ENCODE measurements at places on chromosomes 4 and X.

DNA sequence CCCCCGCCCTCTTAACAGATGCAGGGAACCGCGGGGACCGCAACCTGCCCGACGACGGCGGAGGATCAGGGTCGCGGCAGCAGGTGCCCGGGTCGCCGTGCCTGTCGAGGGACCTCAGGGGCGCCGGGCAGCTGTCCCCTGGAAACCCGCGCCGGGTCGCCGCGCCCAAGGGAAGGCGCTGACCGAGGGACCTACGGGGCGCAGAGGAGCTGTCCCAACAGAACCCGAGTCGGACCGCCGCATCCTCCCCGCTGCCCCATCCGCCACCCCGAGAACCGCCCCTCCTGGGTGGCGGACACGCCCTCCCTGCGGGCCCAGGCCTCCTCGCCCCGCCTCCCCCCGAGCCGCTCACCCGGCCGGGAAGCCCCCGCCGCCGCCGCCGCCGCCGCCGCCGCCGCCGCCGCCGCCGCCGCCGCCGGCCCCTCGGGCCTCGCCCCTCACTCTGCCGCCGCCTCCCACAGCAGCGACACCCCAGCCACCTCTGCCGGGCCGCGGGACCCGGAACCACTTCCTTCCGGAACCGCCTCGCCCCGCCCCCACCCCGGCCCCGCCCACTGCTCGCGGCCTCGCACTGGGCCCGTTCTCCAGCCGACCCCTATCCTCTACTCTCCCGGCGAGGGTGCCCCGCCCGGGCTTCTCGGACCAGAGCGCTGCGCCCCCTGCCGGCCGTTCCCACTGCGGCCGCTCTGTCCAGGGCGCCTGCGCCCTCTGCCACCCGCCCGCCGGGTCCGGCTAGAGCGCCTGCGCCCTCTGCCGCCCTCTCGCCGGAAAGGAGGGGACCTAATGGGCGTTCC, at the start of gene BCLAF3:
Gene BCLAF3 (minus strand): TSS at position 506 of the 794 bp plus-strand sequence. CDS start 20,797 bp downstream, outside the sequence.
- DNase-seq = peak; percentile 76

DNA sequence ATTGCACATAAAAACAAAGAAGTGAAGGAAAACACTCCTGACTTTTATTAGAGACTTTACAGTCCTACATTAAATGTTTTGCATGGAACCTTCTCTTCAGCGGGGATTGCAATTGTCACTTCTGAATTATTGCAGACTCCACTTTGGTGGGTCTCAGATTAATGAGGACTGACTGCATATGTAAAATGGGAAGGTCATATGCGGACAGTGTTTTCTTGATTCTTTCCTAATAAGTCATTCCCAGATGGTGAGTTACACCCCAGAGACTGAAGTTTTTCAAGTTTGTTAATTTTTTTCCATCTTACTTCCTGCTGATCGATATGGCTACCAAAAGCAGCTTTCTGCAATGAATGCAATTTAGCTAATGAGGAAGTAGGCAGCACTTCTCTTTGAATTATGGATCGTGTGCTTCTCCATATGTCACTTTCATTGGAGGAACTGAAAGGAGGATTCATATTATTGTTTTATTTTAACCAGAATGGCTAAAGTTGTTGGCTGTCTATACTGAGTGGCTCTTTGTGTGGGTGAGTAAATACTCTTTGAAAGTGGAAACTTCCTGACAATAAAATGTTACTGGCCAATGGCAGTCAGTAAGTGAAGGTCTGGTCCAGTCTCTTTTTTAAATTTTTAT, 119.3 kb upstream of the CLNK start:
- DNase-seq = no peak

- DNase-seq = no peak
Measured at GRCh38 chrX:119602701-119603255, 3.4 kb downstream of the NKRF start.

DNA sequence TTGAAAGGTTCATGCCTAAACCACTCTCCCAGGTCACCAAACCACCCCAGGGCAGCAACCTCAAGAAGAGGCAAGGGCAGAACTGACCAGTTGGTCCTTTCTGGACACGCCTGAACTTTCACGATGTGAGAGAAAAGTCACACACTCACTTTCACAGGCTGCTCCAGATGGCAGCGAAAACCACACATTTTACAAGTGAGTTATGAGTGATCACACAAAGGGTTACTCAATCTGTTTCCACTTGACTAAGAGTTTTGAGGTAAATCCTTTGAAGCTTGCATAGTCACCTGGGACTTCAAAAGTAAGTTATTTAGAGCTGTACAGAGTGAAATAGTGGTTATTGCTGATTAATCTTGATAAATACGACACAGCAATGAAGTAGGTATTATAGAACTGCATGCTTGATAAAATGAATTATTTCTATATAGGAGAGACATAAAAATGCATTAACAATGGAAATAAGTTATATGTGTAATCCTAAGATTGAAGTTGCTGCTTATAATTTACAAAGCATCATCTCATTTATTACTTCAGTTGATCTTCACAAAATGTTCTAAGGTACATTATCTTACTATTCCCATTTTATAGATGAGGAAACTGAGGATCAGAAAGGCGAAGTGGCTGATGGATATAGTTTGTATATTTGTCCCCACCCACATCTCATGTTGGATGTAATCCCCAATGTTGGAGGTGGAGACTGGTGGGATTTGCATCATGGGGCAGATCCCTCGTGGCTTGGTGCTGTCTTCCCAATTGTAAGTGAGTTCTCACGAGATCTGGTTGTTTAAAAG, 103.0 kb upstream of the KLF3 start:
- DNase-seq = no peak

DNA sequence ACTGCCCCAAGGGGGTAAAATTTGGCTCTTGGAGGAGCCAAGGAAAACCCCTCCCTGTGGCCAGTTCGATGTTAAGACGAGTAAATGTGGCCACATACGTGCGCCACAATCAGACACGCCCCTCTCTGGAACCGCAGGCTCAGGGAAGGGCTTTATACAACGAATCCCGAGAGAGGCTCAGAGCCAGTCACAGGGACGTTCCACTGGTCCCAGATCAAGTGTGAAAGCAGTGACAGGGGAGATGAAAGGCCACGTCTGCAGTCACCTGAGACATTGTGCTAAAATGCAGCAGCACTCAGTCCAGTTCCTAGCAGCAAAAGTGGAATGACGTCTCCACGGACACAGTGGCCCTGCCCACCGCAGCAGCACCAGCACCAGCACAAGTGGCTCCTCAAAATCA, 68.0 kb downstream of the ACOX3 start:
- no peak for DNase-seq

GRCh38 chr4:165378745-165379677, at the start of gene CPE:
CPE (plus strand) TSS chr4:165379008; CDS start chr4:165379222, 214 bp downstream.
- no peak for DNase-seq

DNA sequence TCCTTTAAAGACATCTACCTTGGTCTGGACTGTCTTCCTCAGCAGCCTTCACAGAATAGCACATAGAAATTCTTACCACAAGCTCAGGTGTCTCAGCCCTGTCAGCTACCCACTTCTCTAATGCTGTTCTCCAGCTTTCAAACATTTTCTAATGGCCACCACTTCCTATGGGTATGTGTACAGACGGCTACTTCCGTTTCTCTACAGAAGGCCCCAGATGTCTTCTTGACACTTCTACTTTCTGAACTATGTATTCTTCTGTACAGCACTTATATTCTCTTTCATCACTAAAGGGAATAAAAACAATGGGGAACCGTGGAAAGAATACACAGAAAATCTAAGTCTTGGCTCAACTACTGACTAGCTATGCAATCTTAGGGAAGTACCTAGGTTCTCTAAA, 13.3 kb downstream of the OPHN1 start:
- DNase-seq = no peak

- DNase-seq = no peak
Measured at GRCh38 chrX:434946-435345, 48.2 kb upstream of the PPP2R3B start.

- DNase-seq = no peak
Measured at GRCh38 chr4:110623718-110624397, 981 bp upstream of the PITX2 start.

- no peak for DNase-seq
Measured at GRCh38 chrX:19293606-19294325, 50.0 kb upstream of the PDHA1 start.

GRCh38 chrX:97714072-97714471, 830.4 kb downstream of the RPA4 start:
- DNase-seq = no peak

- DNase-seq = no peak
Measured at GRCh38 chr4:8115916-8116315, 42.7 kb downstream of the ABLIM2 start.

DNA sequence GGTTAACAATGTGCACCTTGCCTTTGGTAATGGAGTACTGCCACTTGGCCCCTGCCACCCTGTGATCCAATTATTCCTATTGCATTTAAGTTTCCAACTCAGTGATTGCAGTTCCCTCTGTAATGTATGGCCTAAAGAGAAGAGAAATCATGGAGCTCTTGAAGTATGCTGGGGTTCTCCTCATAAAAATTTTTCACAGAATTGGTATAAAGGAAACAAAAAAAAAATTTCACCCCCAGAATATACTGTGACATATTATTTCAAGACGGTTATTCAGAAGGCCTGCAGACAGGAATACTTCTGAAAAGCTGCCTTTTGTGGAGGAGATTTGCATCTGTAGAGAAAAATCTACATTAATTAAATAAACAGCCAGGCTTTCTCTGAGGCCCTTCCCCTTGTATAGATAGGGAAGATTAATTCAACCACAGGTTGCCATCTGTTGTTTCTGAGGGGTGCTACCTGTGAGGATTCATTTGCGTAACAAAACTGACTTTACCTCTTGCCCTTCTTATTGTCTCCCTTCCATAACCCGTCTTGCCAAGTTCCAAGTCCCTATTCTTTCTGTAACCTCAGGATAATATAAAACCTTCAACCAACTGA, 94.8 kb upstream of the LANCL3 start:
- DNase-seq = no peak

DNA sequence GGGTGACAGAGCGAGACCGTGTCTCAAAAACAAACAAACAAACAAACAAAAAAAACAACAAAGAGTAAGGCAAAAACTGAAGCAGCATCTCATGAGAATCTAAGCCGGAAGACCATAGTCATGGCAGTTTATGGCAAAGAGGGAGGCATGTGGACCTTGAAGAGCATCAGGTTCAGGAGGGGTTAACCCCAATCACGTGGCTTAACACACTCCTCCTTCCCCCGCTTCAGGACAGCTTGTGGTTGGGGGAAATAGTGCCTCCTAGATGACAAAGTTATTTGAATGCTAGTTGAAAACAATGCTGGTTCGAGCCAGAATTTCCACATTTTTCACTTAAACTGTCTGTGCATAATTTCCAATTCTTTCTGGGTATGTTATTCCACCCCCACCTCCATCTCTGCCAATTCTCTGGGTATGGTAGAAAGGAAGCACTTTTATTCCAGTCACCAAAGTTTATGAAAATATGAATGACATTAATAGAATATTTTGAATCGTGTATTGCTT, 11.7 kb upstream of the MAP7D3 start:
- DNase-seq = no peak

DNA sequence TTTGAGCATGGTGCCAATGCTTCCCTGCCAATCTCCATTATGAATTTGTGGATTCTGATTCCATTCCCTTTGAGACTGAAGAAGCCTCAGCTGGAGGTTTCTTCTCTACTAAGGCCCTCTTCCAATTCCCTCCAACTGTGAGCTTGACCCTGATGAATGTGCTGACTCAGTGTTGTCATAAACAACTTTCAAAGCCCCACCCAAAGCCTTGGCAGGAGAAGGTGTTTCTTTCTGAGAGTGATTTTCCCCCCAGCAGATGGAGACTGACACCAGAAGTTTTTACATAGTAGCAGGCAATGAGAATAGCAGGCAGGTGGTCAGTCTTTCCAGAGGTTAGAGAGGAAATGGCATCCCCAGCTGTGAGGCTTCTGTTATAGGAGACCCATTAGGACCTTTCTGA, 53.1 kb downstream of the OCRL start:
- DNase-seq = no peak

GRCh38 chrX:19303256-19303880, 40.4 kb upstream of the PDHA1 start:
- DNase-seq = no peak

DNA sequence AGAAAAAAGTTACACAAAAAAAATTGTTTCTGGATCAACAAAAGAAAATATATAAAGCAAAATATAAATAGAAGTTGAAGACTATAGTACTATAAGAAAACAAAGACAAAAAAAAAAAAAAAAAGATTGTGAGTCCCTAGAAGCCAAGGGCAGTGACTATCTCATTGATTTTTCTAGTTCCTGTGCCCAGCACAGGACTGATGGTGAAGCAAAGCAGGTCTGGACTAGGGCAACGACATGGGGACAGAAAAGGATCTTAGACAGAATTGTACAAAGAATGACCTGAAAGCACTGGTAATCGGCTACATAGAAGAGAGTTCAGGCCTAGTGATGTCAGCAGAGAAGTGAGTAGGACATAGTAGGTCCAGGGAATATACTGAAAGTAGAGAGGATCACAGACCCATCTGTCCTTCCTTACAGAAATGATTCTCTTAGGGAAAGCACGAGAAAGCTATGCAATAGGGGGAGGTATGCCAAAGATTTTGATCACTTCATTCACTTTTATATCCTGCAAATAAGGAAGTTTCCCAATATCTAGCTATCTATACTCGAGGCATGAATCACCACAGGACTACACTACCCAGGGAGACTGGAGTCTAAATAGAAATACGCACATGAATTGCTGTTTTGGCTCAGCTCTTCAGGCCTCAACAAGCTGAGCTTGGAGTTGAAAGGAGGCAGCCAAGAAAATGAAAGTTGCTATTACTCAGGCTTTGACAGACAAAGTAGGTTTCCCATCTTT, 230.9 kb upstream of the GPC4 start:
- DNase-seq = no peak

DNA sequence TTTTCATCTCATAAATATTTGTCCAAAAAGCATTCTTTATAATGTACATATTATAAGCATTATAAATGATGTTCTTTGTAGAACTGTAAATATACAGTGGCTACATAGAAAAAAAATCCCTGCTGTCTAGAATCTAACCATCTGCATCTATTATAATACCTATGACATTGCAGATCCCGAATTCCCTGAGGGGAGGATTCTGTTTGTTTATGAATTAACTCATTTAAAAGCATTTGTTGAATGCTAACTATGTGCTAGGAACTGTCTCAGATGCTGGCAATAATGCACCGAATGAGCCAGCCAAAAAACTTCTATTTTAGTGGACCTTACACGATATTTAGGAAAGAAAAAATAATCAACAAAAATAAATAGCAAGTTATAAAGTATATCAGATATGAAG, 189.6 kb downstream of the PACRGL start:
- no peak for DNase-seq

GRCh38 chr4:80831383-80832361, 198.8 kb upstream of the BMP3 start:
- DNase-seq = no peak

DNA sequence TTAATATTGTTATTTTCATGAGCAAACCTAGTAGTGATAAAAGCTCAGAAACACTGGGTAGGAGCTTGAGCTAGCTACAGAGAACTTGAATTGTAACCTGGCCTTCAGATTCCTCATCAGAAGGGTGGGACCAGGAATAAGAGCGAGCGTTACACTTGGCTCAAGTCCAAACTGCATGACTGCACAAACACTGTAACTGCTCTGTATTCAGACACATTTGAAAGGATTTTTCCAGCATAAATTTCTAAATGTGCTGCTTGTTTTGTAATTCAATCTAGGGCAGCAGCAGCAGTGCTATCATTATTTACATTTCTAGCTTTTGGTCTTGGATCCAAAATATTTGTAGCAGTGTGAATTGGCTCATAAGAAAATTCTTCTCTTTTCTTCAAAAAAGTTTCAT, 133.0 kb upstream of the TMLHE start:
- no peak for DNase-seq

Data from stimulated activated CD4-positive, alpha-beta T cell treated with anti-CD3 and anti-CD28 coated beads, Interleukin-1b, Interleukin-23, amount 100 ng/mL, for 1 hour (primary cell).